ENCODE measurements at places on chromosomes 4 and X.
A peak's percentile ranks its signal among the peaks of the same experiment; 100 is the strongest.

DNA sequence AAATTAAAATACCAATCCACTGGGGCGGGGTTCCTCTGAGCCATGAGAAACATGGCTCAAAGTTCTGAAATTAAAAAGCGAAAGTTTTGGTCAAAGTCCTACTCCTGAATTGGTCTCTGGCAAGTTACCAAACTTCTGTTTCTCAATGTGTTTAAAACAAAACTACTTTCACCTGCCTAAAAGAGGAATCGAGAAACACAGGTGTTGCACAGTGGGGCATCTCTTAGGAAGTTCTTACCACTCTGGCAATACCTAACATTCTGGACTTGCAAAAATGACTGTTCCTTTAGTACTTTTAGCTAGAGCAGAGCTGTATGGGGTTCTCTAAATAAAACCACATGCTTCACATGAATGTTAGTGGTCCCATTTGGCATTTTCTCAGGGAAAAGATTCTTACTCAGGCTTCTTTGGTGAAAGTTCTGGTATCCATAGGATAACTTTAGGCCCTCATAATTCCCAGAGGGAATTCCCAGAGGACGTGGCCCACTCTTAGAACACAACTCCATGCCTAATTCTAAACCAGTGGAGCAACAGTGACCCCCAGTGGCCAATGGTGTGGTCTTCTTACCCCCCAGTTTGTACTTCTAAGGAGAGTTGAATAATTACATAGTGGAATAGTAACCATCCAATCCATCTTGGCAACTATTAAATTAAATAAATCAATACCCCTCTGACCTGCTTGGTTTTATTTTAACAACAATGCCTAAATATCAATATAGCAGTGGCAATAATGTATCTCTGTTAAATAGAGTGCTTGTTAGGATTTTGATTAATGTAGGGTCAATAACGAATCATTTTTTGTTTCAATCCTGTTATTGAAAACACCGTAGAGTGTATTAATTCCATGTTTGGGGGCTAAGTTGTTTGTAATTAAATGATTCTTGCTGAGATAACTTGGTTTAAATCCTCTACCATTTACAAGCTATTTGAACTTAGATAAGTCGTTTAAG, 21.9 kb downstream of the BMP3 start:
- DNase-seq, result no peak

DNA sequence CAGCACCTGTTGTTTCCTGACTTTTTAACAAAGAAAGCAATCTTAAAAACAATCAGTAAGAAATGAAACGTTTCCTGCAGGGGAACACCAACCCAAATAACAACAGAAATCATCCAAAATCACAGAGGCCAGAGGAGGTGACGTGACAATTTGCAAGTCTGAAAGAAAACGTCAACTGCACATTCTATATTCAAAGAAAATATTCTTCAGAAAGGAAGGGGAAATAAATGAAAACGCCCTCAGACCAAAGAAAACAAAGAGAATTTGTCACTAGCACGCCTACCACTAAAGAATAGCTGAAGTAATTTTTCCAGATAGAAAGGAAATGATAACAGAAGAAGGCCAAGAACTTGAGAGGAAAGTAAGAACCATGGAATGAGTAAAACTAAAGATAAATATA, 74.4 kb downstream of the CASP3 start:
- DNase-seq, result no peak

- DNase-seq, result no peak
Measured at GRCh38 chr4:166518776-166519175, 645.7 kb downstream of the TLL1 start.

DNA sequence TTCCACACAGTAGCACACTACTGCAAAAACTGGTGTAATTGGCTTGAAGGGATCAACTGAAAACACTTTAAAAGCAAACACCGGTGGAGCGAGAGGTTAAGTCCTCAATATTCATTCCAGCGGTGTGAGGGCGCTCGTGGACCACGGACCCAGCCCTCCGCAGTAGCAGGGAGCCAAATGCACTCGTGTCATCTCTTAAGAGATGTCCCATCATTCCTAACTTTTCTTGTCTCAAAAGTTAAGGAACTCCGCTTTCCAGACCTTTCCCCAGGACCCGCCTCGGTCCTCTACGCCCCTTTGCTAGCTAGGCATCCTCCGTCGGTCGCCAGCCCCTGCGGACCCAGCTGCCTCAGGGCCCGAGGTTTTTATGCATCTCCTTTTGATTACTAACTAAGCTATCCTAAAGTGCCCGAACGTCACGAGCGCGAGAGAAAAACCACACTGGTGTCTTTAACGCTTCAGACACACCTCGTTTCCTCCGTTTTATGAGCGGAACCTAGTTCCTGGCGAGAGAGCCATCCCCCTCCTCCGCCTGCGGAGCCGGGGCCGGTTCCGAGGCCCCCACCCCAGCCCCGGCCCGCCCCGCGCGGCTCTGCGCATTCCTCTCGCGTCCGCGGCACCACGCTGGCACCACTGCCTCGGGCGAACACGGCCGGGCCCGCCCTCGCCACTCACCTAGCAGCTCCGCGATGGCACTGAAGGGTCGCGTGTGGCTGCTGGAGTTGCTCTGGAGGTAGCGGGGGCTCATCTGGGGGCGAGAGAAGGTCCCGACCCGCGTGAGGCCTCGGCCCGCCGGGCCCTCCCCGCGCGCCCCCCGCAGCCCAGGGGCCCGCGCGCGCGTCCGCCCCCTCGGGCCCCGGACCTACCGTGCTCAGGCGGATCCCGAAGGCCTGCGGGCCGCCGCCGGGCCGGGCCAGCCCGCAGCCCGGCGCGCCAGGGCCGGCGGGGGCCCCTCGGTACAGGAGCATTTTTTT, 723 bp downstream of the MORC4 start:
- DNase-seq, result peak; percentile 4

GRCh38 chr4:147590249-147590920, 26.8 kb upstream of the TMEM184C start:
- no peak for DNase-seq

DNA sequence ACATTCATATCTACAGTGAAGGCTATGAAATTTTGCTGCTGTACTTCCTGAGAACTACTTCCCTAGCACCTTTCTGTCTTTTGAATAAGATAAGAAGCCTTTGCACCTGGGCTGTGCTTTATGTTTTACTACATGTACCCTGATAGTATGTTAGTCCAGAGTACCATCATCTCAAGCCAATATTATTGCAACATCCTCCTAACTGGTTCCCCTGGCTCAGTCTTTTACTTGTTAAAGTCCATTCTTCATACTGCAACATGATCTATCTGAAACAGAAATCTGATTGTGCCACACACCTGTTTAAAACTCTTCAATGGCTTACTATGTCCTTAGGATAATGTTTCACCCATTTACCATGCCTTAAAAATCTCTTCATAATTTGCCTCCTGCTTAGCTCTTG, 102.3 kb downstream of the AGTR2 start:
- DNase-seq, result no peak

GRCh38 chr4:98745366-98745765, 87.0 kb upstream of the TSPAN5 start:
- DNase-seq, result no peak

GRCh38 chr4:148376151-148376550, 66.1 kb downstream of the NR3C2 start:
- no peak for DNase-seq

DNA sequence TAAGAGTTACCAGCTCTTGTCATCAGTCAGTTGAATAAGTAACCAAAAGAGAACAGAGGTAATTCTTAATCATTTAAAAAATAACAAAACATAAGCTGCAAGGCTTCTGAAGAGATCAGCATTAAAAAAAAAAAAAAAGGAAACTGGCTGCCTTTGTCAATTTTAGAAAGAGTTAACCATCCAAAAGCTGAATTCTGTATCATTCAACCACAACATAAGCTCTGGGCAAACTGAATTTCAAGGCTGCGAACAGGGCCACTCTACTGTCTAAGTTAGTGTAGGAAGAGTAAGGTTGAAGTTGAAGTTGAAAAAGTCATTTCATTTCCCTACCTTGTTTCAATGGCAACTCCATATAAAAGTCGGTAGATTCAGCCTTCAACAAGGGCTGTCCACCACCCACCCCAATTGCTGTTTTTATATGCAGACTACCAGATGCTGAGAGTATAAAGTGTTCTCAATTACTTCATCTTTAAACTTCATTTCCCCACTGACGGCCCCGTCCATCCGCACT, 1.1 kb upstream of the LIN54 start:
- no peak for DNase-seq

GRCh38 chr4:82842593-82842992, 44.0 kb upstream of the SCD5 start:
- no peak for DNase-seq

- DNase-seq, result no peak
Measured at GRCh38 chrX:23369027-23369426, 34.4 kb downstream of the PTCHD1 start.

GRCh38 chr4:176413171-176413570, 93.4 kb downstream of the SPCS3 start:
- DNase-seq, result no peak

- DNase-seq, result no peak
Measured at GRCh38 chrX:123308658-123309057, 124.6 kb downstream of the GRIA3 start.

Data from cortex of kidney (tissue), 1 donor.